ENCODE measurements at places on chromosomes 2 and 18. TPM values are rescaled to one million over a fixed set of nuclear protein-coding genes. Genes with fewer than 3 reads are reported as not detected.

SMCHD1 gene
- 31.8 TPM for polyA plus RNA-seq

TUBB8B gene
- not detected for polyA plus RNA-seq

BUB1 gene
- polyA plus RNA-seq: 10.7 TPM

DNA sequence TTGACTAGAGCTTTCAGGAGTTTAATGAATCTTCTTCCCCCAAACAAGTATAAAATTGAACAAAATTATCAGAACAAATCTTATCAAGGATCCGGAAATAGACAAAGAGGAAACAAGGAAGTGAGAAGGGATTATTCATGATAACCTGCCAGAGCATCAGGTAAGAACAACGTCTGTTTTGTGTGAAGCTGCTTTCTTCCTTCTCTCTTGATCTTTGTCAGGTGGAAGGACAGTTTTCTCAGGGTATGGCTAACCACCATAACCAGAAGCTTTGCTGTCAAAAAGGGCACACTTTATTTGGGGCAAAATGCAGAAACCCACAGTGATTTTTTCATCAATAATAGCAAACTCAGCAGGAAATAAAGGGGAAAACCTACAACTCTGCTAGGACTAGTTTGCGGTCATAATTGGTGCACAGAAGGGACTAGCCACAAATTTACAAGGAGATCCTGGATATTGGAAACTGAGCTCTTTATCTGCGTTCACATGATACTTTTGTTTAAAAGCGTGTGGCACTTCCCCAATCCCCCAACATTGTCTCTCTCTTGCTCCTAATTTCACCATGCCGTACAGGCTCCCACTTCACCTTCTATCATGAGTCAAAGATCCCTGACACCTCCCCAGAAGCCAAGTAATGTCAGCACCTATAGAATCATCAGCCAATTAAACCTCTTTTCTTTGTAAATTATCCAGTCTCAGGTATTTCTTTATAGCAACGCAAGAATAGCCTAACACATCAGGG is 124.2 kb downstream of the FSIP2 start:
- DNase-seq: no peak

DNA sequence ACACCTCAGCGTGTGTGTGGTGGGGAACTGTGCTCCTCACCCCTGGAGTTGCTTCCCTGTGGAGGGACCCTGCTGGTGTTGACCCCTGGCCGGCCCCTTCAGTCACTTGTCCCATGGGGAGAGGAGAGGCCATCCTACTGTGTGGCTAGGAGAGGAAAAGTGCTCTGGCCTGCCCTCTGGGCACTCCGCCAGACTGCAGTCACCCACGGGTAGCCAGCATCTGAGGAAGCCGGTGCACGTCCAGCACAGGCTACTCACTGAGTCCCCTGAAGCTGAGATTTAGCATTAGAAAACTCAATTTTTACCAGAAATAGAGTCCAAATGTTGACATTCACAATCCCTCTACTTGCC is 211.5 kb upstream of the RAB6C start:
- no peak for DNase-seq

FHOD3 gene
- polyA plus RNA-seq: 36.4 TPM

GRCh38 chr18:63312019-63312409 is 7.6 kb downstream of the BCL2 start:
- no peak for DNase-seq

DNA sequence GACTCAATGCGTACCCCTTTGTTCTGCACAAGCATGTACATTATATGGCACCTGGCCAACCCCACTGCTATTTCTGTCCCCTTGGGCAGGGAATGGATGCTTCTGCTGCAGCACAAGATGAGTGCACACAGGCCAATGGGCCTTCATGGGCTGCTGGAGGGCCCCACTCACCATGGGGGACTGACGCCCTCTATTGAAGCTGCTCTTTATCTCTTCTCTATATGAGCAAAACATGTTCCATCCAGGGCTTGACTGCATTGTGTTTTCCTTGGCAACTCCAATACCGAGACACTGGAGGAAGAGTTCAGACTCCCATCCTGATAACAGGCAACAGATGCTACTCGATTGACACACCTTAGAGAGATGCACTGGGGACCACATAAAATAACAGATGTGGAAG is 251.6 kb upstream of the NCKAP5 start:
- DNase-seq: peak; percentile 63

KIAA2012 gene
- polyA plus RNA-seq: 0.21 TPM

DNA sequence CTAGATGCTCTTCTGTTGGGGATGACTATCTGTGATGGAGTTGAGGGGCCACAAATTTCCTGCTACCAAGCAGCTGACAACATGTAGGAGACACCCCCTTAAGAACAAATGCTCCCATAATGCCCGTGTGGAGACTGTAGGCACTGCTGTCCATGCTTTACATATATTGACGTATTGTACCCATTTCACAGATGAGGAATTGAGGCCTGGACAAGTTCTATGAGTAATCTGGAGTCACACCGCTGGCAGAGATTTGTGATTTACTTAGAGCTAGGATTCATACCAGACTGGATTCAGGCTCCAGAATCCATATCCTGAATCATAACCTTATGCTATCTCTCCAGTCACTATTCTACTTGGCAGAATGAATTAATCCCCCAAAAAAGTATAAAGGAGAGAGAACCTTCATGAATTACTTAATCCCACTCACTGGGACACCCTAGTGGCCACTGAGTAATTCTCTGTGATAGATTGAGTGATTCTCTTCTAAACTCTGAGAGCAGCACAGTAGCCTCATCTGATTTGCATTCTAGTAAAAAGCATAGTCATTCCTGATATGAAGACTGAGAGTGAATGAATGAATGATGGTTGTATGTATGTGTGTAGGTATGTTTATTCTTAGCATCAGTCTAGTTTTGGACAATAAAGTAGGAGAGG is 460.7 kb upstream of the MEIS1 start:
- no peak for DNase-seq

DNA sequence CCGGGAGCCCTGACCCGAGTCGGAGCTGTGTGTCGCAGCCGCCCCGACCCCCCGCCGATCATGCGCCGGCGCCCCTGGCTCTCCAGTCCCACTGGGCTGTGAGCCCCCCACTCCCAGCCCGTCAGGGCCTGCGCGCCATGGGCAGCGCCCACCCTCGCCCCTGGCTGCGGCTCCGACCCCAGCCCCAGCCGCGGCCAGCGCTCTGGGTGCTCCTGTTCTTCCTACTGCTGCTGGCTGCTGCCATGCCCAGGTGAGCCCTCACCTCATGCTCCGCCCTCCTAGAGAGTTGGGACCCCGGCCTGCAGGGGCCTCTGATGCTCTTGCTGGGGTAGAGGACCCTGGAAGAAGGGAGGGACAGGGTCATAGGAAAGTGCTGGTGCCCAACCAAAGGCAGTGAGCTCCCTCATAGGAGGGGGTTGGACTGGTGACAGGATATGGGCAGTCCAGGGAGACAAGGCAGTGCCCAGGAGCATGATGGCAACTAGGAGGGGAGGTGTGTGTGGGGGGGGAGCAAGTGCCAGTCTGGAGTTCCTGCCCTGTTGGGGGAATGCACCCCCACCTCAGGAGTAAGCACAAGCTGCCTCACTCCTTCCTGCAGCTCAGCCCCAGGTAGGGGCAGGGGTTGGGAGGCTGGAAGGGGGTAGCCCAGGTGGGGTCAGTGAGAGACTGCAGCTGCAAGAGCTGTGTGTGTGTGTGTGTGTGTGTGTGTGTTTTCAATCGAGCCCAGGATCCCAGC is 375 bp downstream of the WNT10A start:
- DNase-seq: no peak

SMAD7 gene
- polyA plus RNA-seq: 11.4 TPM

- no peak for DNase-seq
These were observed 305.9 kb upstream of the TMEFF2 start for GRCh38 chr2:192500550-192501200.

CHRNG gene
- polyA plus RNA-seq: 92.5 TPM

DNA sequence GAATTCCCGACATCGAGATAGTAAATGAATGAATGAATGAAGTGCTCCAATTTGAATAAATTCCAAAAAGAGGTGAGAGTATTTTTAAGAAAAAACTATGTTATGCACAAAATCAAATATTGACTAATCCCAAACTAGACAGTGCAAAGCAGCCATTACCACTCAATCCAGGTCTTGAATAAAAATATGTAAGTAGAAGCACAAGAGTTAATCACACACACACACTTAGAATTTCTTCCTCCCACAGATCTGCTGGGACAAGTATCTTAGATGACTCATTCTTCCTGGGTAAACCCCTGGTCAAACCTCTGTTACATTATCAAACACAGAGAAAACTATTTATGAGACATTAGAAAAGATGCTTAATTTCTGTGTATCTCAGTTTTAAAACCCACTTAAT is 102.0 kb downstream of the PLA2R1 start:
- DNase-seq: no peak

GRCh38 chr2:214775971-214776370 is 33.5 kb downstream of the BARD1 start:
- no peak for DNase-seq

GRCh38 chr2:12071318-12071717 is 324.9 kb downstream of the LPIN1 start:
- no peak for DNase-seq

DNA sequence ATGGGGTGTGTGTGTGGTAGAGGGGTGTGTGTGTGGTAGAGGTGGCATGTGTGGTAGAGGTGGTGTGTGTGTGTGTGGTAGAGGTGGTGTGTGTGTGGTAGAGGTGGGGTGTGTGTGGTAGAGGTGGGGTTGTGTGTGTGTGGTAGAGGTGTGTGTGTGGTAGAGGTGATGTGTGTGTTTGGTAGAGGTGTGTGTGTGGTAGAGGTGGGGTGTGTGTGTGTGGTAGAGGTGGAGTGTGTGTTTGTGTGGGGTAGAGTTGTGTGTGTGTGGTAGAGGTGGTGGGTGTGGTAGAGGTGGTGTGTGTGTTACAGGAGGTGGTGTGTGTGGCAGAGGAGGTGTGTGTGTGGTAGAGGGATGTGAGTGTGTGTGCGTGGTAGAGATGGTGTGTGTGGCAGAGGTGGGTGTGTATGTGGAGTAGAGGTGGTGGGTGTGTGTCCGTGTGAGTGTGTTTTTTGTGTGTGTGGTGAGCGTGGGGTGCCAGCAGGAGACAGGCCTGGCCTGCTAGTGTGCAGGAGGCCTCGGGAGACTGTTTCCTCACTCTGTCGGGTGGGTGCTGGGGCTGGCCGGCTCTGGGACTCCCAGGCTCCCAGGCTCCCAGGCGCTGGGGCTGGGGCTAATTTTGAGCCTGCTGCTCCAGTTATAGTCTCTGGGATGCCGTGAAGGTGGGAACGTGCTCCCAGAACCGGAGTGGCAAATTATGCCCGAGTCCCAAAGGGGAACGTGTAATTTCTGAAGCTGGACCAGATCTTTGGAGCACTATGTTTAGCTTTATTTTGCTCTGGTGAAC is 165.2 kb downstream of the DYSF start:
- no peak for DNase-seq

GRCh38 chr2:236163471-236164200 is 4.5 kb downstream of the GBX2 start:
- no peak for DNase-seq

DNA sequence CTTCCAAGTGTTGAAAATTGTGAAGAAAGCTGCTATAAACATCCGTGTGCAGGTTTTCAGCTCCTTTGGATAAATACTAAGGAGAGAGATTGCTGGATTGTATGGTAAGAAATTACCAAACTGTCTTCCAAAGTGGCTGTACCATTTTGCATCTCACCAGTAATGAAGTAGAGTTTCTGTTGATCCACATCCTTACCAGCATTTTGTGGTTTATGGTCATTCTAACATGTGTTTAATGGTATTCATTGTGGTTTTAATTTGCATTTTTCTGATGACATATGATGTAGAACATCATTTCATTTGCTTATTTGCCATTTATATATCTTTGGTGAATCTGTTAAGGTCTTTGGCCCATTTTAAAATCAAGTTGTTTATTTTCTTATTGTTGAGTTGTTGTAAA is 260.7 kb downstream of the SPAG16 start:
- no peak for DNase-seq

DNA sequence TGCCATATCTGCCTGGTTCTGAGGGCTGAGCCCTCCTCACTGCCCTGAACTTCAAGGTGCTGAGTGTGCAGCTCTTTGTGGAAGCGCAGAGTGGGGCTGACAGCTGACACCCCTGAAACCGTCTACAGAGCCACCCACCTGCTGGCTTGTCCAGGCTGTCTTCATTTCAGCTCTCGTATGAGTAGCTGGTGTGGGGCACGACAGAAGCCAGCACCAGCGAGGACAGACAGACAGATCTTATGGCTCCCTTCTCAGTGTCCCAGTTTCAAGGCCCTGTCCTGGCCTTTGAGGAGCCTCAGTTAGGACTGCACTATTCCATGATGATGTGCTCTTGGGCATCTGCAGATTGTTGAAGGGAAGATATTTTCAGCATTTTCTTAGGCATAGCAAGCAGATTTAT is 287.1 kb downstream of the SLC4A3 start:
- no peak for DNase-seq

ATRAID gene
- polyA plus RNA-seq: 91.9 TPM

IL36RN gene
- not detected for polyA plus RNA-seq

SLC4A1AP gene
- polyA plus RNA-seq: 24.8 TPM

ASB18 gene
- polyA plus RNA-seq: 7.5 TPM

MC4R gene
- 0.26 TPM for polyA plus RNA-seq

GATA6 gene
- polyA plus RNA-seq: 1.6 TPM

GRCh38 chr2:73063472-73063871 is 8.0 kb downstream of the SFXN5 start:
- no peak for DNase-seq

RIT2 gene
- polyA plus RNA-seq: not detected

DNA sequence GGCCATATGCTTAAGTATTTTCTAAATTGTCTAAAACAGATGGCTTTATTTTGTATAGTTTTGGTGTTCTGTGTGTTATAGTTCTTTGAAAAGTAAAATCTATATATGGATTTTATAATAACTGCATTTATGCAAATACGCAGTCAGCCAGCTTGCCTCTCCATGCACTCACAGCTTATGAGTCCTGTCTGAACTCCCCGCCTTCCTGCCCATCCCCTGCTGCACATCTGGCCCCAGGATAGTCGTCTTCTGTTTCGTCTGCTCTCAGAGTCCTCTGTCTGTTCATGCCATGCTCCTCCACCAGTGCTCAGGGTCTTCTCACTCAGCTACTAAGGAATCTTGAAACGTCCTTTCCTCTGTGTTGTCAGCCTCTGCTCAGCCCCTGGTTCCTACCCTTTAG is 28.2 kb upstream of the ANKRD62 start:
- no peak for DNase-seq

GRCh38 chr2:231613663-231614558 is 21.2 kb downstream of the TEX44 start:
- DNase-seq: peak; percentile 97

COL3A1 gene
- polyA plus RNA-seq: 9,318 TPM

PTPRN gene
- polyA plus RNA-seq: 0.47 TPM

DNA sequence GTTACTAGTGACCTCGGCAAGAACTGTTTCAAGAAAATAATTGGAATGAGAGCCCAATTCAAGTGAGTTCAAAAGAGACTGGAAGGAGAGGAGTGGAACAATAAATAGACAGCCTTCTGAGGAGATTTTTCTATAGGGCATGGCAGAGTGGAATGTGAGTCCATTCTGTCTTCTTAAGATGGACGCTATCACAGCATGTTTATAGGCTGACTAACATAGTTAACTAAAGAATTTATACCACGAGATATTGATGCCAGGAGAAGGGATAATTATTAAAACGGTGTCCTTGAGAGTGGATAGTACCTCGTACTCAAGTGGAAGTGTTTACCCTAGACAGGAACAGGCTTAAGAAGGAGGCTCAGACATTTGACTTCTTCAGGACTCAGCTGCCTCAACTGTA is 143.5 kb upstream of the RBBP8 start:
- DNase-seq: no peak

Data from muscle of leg (tissue), 16 donors.